HT-29 (cell line): ENCODE measurements at places on chromosomes 6 and 20.

GRCh38 chr6:34318499-34319470, 70.0 kb upstream of the SMIM29 start:
- DNase-seq: peak; percentile 5

GRCh38 chr20:24813080-24813479, 136.0 kb upstream of the CST7 start:
- no peak for DNase-seq

GRCh38 chr20:50020288-50020687, 37.5 kb downstream of the SNAI1 start:
- no peak for DNase-seq

- DNase-seq: no peak
Observed at GRCh38 chr6:9116026-9116425, 680.7 kb upstream of the SLC35B3 start.

- no peak for DNase-seq
Observed at GRCh38 chr6:140153703-140154102, 779.3 kb upstream of the CITED2 start.

- DNase-seq: peak; percentile 86
Observed at GRCh38 chr6:26401987-26402658, at the start of gene BTN3A1. Gene BTN3A1 (plus strand): TSS chr6:26402275. CDS start chr6:26405564, 3,289 bp downstream.

DNA sequence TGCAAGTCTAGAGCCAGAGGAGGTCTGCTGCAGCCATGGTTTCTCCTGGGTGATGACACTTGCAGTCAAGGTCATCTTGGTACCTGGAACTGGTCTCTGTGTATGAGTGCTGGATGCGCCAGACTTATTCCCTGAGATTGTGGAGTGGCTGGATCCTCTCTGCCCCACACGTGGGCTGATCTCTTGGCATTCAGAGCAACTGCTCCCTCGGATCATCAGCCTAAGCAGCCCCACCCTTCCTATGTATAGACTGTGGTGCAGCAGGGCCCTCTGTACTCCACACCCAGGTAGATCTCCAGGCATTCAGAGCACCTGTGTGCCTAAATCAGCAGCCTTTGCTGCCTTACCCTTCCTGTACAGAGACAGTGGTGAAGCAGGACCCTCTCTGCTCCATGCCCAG, 12.1 kb upstream of the CST4 start:
- no peak for DNase-seq

GRCh38 chr6:28841290-28841689, 82.5 kb downstream of the TRIM27 start:
- DNase-seq: peak; percentile 36

DNA sequence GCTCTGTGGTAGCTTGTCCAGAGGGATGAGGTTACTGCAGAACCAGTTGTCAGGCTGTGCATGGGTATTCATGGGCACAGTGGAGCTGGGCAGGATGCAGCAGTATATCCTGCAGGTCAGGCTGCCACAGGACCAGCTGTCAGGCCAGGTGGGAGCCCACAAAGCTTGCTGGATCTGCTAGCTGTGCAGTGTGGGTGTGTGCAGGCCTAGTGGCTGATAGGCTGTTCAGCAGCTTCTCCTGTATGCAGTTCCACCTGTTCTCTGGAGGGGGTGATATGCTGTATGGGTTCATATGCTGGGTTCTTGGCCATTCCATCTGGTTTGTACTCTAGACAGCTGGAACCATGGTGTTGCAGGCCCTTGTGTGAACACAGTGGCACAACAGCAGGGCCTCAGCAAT, 40.6 kb upstream of the TPD52L1 start:
- DNase-seq: no peak

DNA sequence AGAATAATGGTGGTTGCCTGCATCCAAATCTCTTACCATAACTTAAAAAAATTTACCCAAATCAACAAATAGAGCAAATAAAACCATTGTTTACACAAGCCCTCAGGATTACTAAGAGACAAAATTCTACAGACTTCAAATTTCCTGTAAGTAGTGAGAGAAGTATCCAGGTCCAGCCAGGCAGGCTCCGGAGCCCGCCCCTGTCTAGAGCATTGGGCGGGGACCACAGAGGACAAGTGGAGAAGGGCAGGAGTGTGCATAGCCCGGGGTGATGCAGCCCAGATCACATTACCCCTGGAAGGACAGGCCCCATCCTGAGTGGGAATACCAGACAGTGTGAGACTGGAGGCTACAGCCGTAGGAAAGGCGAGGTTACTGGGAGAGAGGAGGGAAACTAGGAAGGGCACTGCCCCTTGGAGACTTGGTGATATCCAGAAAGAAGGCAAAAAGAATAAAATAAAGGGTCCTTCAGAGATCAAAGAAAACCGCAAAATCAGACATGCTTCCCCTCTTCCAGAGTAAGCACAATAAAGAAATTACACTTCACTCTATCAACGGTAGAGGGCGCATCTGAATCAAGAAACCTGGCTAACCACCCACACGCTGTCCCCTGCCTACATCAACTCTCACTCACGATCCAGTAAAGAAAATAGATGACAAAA, 26.6 kb downstream of the RIN2 start:
- DNase-seq: peak; percentile 92

GRCh38 chr6:168988801-168989200, 264.8 kb downstream of the THBS2 start:
- DNase-seq: no peak

- DNase-seq: peak; percentile 36
Observed at GRCh38 chr20:24149881-24150307, 161.3 kb upstream of the GGTLC1 start.

DNA sequence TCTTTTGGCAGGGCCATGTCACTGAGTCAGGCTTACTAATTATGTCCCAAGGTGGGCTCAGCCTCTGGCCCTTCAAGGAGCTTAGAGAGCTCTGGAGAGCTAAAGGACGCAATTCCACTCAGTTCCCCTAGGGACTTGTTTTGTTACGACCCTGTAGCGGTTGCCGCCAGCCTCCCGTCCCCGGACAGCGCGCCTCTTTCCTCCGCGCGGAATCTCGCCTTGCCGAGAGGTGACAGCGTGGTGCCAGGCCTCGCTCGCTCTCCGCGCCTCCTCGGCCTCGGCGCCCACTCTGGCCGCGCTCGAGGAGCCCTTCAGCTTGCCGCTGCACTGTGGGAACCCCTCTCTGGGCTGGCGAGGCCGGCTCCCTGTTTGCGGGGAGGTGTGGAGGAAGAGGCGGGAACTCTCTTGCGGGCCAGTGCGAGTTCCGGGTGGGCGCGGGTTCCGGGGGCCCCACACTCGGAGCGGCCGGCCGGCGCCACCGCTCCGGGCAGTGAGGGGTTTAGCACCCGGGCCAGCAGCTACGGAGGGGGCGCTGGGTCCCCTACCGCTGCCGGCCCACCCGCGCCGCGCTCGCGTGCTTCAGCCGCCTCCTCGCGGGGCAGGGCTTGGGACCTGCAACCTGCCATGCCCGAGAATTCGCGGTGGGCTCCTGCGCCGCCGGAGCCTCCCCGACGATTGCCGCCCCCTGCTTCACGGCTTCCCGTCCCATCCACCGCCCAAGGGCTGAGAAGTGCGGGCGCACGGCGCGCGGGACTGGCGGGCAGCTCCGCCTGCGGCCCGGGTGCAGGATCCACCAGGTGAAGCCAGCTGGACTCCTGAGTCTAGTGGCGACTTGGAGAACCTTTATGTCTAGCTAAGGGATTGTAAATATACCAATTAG, 9.9 kb upstream of the ZNF311 start:
- DNase-seq: no peak

DNA sequence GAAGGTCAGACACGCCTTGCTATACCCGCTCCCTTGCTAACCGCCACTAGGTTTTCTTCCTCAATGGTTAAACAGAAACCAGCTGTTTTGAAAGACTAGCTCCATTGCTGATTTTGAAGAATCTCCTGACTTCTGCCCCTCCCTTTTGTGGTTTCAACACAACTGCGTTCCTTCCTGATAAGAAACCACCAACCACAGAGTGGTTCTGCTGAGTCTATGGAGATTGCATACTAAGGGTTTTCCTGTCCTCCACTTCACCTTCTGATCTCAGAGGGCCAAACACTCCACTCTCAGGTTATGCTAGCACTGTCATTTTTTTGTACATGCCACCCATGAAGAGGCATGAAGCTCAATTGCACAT, 207.9 kb downstream of the MYLK4 start:
- DNase-seq: peak; percentile 63

DNA sequence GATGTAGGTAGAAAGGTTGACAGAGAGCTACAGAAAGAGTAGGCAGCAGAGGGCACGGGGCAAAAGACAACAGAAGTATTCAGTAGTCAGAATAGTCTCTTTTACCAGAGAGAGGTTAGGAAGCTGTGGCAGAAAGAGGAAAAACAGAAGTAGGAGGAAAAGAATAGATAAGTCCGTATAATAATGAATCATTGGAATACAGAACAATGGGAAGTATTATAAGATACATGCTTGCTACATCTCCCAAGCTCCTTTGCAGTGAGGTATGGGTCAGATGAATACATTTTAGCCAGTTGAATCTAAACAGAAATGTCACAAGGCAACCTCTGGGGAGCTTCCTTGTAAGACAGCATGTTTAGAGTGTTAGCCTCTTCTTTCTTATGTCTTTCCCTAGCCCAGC, 570.5 kb upstream of the CITED2 start:
- DNase-seq: no peak

- no peak for DNase-seq
Observed at GRCh38 chr20:59473742-59474141, 130.6 kb upstream of the PHACTR3 start.

GRCh38 chr6:20732896-20733295, 198.6 kb downstream of the CDKAL1 start:
- no peak for DNase-seq

DNA sequence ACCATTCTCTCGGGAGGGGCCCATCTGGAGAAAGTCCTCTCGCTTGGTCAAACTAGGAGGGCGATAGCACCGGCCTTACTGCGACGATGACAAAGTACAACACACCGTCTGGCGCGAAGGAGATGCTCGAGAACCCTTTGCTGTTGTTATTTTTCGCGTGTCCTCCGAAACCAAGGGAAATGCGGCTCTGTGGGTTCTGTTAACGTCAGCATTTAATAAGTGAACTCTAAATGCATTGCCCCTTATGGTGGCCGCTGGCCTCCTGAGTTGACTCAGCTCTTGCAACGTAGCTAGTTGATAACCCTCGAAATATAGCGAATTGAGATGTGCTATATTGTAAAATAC, 577 bp upstream of the SCAND1 start:
- peak; percentile 75 for DNase-seq

DNA sequence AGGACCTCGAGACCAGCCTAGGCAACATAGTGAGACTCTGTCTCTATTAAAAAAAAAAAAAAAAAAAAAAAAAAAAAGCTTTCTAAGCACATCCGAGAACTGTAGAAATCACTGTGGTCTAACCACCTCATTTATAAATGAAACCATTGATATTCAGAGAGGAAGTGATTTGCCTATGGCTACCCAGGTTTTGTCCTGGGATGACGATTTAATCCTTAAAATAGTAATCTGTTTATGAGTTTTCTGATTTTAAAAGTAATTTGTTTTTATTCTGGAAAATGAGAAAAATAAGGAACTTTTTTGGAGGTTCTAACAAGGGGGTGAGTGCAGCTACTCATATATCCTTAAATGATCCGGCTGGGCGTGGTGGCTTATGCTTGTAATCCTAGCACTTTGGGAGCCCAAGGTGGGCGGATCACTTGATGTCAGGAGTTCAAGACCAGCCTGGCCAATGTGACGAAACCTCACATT, 6.5 kb upstream of the BTN3A2 start:
- no peak for DNase-seq

GRCh38 chr6:31116661-31117385, 2.2 kb downstream of the PSORS1C1 start:
- no peak for DNase-seq

GRCh38 chr20:56773749-56774148, 144.6 kb downstream of the TFAP2C start:
- DNase-seq: no peak

DNA sequence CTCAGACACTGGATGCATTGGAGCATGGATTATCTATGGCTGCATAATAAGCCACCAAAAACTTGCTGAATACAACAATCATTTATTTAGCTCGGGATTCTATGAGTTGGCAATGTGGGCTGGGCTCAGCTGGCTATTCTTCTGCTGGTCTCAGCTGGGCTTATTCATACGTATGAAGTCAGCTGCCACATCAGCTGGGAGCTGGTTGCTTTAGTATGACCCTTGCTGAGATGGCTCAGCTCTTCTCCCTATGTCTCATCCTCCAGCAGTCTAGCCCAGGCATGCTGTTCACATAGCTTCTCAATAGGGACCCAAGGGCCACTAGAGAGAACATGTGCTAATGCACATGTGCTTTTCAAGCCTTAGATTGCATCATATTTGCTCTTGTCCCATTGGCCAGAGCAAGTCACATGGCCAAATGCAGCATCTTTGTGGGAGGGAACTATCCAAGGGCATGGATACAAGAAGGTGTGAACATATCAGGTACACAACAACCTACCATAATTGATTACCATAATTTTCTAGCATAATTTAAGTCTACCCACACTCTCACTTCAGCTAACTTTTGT, 444.6 kb downstream of the KIF16B start:
- no peak for DNase-seq

GRCh38 chr6:130937942-130938604, 110.9 kb downstream of the SMLR1 start:
- no peak for DNase-seq

GRCh38 chr20:19913349-19913748, 103.8 kb upstream of the NAA20 start:
- DNase-seq: no peak

DNA sequence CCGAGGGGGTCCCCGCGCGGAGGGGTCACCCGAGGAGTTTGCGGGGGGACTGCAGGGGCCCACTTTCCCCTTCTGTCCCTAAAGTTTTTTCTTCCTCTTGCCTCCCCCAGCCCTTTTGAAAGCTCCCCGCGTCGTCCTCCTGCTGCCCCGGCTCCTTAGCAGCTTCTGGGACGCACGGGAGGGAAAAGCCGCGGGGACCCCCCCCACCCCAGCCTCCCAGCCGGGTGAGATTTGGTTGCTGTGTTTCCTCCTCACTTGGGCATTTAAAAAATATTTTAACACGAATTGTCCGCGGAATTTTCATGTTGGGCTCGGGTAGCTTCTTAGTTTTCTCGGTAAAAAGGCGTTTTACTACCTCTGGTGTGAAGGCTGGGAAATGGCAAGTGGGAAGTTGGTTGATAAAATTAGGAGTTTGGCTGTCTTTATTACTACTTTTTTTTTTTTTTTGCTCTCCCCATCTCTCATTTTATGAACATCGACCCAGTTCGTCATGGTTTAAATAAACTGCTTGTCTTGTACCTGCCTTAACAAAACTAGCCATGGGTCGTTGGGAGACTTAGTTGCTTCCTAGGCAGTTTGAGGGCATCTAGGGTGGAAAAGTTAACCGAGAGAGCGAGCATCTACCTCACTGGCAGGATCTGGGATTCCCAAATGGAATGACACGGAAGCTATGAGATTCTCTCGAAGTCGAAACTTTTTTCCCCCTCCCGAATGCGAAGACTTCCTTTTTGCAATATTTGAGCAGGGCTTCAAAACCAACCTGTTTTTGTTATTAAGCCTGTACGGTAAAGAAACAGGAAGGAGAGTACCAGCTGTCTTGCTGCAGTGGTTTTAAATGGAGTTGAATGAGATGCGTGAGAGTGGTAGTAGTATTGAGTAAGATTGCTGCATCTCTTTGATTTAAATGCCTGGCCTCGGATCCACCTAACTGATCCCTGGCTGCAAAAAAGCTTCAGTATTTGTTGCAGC, 868 bp downstream of the NCOA3 start:
- peak; percentile 76 for DNase-seq
